ENCODE measurements at places on chromosomes 2 and 18. TPM values are rescaled to one million over a fixed set of nuclear protein-coding genes. Genes with fewer than 3 reads are reported as not detected.

SCYGR4 gene
- total RNA-seq, result not detected

VWC2L gene
- not detected for total RNA-seq

GAD1 gene
- total RNA-seq, result not detected

LYPD6B gene
- 2.0 TPM for total RNA-seq

IGFBP5 gene
- 145 TPM for total RNA-seq

TMEFF2 gene
- not detected for total RNA-seq

MBD5 gene
- 46.3 TPM for total RNA-seq

SPTBN1 gene
- total RNA-seq, result 601 TPM

GPR148 gene
- total RNA-seq, result not detected

THSD7B gene
- 0.38 TPM for total RNA-seq

DNA sequence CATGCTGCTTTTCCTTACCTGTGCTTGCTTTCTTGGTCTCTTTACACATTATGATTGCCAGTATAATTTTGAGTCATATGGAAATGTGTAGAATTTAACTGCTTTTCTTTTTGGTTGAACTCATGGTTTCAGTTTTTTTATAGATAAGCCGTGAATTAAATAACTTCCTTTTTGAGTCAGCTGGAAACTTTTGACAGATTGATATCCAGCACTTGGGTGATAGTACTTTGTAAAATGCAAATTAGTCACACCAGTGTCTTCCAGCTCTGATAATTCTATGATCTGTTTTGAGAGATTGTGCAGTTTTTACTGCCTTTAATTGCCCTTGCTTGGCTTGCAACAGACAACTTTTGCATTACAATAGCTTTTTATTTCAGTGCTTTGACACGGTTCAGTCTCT, 86.4 kb downstream of the NCOA1 start:
- no peak for DNase-seq

- no peak for DNase-seq
Observed at GRCh38 chr2:238216651-238217184, 13.2 kb upstream of the ILKAP start.

DNA sequence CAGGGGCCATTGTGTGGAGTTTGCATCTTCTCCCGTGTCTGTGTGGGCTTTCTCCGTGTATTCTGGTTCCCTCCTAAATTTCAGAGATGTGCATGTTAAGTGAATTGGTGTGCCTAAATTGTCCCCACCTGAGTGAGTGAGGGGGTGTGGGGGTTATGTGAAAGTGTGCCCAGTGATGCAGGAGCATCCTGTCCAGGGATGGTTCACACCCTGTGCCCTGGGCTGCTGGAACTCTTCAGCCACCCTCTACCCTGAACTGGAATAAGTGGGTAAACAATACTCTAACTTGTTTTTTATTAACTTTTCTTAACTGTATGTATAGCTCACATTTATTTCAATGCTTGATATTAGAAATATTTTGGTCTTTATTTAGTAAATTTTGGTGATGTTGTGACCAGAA, 56.0 kb downstream of the UBE2E3 start:
- DNase-seq, result no peak

DNA sequence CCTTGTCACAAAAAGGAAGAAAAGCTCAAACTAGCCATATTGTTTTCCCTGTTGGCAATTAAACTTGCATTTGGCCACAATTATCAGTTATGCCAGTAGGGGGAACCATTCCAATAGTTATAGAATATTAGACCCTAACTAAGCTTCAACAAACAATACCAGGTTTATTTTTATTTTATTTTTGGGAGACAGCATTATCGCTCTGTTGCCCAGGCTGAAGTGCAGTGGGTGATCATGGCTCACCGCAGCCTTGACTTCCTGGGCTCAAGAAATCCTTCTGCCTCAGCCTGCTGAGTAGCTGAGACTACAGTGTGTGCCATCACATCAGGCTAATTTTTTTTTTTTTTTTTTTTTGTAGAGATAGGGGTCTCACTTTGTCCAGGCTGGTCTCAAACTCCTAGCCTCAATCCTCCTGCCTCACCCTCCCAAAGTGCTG, 102.1 kb downstream of the ATAD2B start:
- no peak for DNase-seq

- DNase-seq, result no peak
Observed at GRCh38 chr2:220544049-220544448, 916.6 kb downstream of the SLC4A3 start.

DNA sequence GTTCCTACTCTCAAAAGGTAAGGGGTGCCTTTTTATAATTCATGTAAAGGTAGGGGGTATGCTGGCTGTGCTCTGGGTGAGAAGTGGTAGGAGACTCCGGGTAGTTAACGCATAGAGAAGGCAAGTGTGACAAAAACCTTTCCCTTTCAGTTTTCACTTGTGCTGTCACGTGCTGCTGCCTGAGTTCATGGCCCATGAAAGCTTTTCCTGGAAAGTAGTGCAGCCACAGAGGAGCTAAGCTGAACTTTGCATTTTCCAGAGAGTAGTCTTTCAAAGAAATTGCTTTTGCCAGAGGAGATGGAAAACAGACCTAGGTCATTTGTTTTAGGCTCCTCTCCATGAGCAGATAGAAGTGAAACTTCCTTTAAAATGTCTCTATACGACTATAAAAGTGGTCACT, 44.7 kb downstream of the THSD7B start:
- DNase-seq, result no peak

GRCh38 chr18:57816208-57816954, 13.3 kb upstream of the ATP8B1 start:
- no peak for DNase-seq

DNA sequence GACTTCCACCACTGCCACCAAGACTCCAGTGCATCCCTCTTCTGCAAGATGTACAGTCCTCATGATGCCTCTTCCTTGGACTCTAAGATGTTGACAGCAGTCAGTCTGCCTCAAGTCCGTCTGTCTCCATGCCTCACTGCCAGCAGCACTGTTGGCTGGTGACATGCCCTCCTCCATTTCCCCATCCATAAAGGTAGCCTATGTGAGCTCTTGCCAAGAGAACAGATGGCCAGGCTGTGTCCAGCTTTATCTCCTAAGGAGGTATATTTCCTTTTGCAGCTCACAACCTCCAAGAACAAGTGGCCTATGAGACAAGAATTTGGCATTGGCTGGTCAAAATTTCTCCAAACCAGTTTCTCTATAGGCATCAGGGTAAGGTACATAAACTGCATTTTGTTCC, 149.3 kb upstream of the HNRNPA3 start:
- DNase-seq, result no peak

GRCh38 chr2:158359846-158360245, 96.7 kb downstream of the CCDC148 start:
- DNase-seq, result no peak

GRCh38 chr2:133489146-133489545, 79.1 kb downstream of the NCKAP5 start:
- DNase-seq, result no peak

DNA sequence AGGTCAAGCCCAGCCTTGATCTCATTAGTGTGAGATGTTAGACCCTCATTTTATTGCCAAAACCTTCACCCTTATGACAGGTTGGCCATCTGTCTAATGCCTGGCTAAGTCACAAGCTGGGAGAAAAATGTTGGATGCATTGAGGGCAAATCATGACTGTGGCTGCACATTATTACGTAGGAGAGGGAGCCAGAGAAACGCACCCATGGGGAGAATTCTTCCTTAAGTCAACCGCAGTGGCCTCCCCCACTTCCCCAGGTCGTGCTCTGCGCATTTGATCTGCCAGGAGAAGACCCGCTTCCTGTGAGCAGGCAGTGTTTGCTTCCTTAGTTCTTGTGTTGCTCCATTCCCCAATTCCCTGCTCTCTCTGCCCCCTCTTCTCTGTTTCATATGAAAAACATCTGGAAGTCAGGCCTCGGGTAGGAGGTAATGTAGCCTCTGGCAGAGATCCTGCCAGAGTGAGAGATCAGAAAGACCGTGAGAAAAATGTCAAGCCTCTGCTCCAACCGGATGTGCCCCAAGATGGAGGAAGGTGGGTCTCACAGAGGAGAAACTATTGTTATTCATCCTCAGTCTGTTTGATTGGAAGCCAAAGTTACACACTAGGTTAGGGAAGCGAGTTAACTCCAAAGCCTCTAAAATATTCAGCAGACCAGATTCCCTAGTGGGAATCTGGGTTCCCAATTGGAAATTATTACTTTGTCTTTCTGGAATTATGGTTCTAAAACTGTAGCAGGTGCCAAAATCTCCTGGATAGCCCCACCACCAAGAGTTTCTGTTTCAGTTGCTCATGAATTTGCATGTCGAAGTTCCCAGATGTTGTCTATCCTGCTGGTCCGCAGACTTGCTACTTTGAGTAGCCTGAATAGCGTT, 144.3 kb upstream of the PELI1 start:
- no peak for DNase-seq

- DNase-seq, result no peak
Observed at GRCh38 chr2:102078773-102079172, 63.8 kb upstream of the IL1R1 start.

DNA sequence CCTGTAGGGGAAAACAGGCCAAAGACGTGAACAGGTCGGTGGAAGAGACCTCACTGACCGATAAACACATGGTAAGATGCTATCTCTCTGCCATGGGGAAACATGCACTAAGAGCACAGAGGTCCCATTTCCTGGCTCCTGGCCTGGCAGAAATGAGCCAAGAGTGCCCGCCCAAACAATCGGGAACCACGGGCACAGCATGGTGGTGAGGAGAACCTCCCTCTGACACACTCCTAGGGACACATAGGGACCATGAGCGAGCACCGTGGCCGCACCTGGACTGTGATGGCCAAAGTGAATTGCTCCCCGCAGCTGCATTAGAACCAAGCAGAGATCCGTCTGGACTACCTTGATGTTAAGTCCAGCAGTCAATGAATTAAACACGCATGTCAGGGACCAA, 11.1 kb downstream of the HS6ST1 start:
- DNase-seq, result peak; percentile 36

- DNase-seq, result no peak
Observed at GRCh38 chr2:203914546-203915182, 21.9 kb upstream of the ICOS start.

GRCh38 chr2:60553495-60554073, at the start of gene BCL11A:
Gene BCL11A, minus strand, starts transcription at chr2:60553654. Its CDS starts 384 bp downstream, at chr2:60553270.
- peak; percentile 68 for DNase-seq

DNA sequence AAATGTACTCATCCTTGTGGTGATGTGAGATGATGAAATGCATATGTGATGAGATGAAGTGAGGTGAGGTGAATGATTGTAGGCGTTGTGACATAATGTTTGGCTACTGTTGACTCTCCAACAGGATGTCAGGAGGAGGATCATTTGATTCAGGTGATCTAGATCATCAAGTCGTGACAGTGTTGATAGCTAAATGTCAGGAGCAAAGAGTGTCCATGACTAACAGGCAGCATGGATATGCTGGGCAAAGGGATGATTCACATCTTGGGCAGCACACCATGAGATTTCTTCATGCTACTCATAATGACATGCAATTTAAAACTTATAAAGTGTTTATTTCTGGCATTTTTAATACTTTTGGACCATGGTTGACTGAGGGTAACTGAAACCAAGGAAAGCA, 40.2 kb upstream of the UBXN4 start:
- no peak for DNase-seq

DNA sequence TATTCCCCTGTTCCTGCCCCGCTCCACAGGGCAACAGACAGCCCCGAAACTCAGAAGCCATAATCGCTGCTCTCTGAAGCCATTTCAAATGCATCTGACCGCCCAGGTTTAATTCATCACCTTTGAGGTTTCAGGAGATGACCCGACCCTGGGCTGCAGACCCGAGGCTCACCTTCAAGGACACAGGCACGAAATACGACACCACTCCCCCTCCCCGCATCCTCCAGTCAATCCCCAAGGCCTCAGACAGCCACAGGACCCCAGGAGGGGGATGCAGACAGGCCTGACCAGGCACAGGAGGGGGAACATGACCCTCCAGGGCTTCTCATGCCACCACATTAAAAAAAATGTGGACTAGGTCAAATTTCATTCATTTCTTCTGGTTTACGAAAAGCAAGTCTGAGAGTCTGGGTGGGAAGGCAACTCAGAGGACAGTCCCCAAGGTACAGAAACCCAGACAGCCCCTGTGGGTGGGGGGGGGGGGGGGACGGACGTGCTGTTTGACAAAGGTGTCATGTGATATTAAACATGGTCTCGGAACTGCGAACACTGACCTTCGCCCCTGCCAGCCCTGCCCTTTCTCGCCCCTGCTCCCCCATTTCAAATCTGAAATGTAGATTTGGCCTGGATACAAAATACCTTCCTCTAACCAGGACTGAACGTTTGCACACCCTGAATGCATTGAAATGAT, 142.9 kb downstream of the BCL11A start:
- DNase-seq, result no peak

DNA sequence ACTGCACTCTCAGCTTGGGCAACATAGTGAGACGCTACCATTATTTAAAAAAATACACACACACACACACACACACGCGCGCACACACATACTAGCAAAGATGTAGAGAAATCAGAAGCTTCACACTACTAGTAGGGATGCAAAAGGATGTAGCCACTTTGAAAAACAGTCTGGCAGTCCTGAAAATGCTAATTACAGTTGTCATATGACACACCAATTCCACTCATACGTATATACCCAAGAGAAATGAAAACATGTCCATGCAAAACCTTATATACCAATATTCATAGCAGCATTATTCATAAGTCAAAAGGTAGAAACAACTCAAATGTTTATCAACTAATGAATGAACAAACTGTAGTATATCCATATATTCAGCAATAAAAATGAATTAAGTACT, 90.3 kb downstream of the SLC25A12 start:
- DNase-seq, result no peak

DNA sequence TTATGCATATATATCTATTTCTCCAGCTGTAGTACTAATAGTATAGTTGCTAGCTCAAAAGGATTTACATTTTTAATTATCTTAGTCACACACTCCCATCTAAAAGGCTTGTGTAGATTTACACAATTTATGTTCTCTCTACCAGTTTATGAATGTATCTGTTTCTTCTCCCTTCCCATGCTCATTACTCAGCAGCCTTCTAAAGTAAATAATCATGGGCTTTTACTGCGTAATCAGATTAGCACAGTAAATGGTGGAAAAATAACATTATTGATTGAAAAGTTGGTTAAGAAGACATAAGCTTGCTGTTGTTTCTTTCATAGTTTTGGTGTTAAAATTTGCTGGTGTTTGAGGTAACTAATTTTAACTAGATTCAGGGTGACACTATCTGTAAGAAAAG, 81.8 kb downstream of the PTPN4 start:
- DNase-seq, result no peak

- no peak for DNase-seq
Observed at GRCh38 chr2:45173513-45173912, 164.3 kb upstream of the SIX2 start.

DNA sequence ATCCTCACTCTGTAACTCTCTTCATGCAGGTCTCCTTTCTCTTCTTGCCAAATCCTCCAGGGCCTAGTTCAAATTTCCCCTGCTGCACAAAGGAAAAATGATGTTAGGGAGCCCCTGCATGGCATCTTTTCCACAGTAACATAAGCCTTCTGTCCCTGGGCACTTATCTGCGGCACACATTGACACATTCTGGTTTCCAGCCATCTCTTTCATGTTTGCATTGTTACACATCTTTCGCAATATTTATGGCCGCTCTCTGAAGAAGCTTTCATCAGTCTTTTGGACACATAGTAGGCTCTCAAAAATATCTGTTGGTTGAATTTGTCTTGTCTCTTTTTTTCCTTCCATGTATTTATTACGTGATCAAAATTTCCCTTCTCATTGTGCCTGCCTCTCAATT, 1806.1 kb upstream of the PIK3C3 start:
- DNase-seq, result no peak

All from lower lobe of right lung (tissue), 2 donors.